ENCODE measurements at places on chromosomes 7 and 10. TPM values are rescaled to one million over a fixed set of nuclear protein-coding genes. Genes with fewer than 3 reads are reported as not detected.

DNA sequence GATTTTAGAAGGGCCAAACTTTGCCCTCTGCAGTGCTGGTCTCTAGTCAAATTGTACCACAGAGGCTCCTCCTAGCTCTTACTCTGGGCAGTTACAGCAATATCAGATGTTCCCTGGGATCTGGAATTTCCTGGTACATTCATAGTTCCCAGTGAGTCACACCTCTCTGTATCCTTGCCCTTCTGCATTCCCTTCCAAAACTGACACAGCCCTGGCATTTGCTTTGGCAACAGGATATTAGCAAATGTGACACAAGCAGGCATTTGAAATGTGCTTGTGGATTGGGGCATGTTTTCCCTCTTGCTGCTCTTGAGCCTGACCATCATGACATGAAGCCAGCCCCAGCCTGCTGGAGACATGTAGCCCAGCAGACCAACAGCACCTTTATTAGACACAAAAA is 284.7 kb upstream of the AKR1E2 start:
- peak; percentile 97 for DNase-seq

GRCh38 chr10:128062881-128063563 is 63.2 kb downstream of the MKI67 start:
- no peak for DNase-seq

- no peak for DNase-seq
Observed at GRCh38 chr10:100749059-100749308, 3.6 kb downstream of the PAX2 start.

DNA sequence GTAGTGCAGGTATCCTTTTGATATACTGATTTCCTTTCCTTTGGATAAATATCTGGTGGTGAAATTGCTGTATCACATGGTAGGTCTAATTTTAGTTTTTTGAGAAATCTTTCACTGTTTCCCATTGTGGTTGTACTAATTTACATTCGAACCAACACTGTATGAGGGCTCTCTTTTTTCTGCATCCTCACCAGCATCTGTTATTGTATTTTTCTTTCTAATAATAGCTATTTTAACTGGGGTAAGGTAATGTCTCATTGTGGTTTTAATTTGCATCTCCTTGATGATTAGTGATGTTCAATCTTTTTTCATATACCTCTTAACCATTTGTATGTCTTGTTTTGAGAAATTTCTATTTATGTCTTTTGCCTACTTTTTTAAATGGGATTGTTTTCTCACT is 335.4 kb upstream of the MTPN start:
- DNase-seq, result no peak

DNA sequence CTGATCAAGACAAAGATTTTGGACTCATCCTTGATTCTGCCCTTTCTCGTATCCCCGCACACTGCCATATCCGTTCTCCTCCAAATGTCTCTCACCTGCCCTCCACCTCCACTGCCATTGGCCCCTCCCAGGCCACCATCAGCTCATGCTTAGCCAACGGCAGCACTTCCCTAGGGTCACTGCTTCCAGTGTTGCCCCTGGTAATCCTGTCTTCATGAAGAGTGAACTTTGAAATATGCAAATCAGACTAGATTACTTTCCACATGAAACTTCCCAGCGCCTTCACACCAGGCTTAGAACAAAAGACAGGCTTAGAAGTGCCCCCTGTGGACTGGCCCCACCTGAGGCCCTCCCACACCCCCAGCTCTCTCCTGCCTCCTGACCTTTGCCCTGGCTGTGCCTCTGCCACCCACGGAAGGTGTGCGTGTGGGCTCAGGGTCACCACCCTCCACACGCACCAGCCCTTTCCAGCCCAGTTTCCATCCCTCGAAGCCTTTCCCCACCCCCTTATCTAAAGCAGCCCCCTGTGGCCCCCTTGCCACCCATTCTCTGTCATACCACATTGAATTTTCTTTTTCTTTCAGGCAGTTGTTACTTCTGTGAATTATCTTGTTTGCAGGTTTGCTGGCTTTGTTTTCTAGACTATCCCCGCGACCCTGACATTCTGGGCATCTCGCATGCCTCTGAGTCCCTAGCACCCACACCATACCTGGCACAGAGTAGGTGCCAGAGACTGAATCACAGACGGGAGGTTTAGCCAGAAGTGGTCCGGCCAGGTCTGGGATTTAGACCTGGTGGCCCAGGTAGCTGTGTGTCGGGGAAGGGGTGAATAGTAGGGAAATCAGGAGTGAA is 26.8 kb upstream of the C10orf53 start:
- DNase-seq, result no peak

GRCh38 chr10:95569368-95569767 is 8.2 kb upstream of the SORBS1 start:
- DNase-seq, result no peak

DNA sequence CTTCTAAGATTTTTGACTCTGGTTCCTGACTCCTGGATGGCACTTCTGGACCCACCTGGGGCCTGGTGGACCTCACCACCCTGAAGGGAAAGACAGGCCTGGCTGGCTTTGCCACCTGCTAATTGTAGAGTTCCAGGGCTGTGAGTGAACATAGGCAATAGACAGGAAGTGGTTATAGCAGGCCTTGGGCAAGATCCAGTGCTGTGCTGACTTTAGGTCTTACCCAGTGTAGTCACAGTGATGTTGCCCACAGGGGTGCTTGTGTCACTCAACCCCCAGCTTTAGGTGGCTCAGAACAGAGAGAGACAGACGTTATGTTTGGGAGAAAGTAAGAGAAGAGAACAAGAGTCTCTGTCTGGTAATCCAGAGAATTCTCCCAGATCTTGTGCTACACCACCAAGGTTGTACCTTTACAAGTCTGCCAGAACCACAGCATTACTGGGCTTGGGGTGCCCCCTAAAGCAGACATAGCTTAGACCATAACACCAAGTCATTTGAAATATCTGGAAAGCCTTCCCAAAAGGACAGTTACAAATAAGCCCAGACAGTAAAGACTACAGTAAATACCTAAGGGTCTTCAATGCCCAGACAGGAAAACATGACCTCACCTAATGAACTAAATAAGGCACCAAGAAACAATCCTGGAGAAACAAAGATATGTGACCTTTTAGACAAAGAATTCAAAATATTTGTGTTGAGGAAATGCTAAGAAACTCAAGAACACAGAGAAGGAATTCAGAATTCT is 303.4 kb downstream of the PCLO start:
- peak; percentile 62 for DNase-seq

GRCh38 chr7:36306222-36306621 is 83.4 kb upstream of the ANLN start:
- DNase-seq, result no peak

GRCh38 chr7:88104732-88105131 is 115.1 kb downstream of the SRI start:
- no peak for DNase-seq

DNA sequence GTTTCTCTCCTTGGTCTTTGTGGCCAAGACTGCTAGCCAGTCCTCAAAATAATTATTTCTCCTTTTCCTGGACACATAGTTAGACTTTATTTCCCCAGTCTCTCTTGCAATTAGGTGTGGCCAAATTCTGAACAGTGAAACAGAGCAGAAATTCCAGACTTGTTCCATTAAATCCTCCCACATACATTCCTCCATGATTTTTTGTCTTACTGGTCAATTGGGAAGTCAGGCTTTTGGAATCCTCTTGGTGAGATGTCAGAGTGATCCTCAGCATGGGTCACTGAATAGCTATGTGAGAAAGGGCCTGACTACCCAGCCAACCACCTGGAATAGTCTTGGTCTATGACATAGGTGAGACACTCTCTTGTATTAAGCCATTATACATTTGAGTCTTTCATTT is 164.2 kb downstream of the DGKI start:
- DNase-seq, result peak; percentile 60

GRCh38 chr10:103246324-103246723 is 637 bp downstream of the RPEL1 start:
- DNase-seq, result no peak

DNA sequence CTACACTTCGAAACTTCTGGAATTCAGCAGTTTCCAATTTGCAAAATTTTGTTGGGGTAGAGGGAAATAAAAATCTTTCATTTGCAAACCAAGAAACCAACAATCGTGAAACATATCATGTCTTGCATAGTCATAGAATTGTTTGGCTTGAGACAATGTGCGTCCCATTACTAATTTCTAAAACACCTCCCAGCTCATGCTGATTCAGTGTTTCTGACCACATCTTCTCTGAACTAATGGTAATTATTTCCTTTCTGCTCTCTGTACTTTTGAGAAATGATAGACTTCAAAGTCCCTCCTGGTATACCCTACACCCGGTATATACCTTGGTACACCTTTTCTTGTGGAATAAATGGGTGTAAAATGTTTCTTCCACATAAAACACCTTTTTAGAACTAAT is 41.8 kb upstream of the TSPAN13 start:
- DNase-seq, result peak; percentile 39

DNA sequence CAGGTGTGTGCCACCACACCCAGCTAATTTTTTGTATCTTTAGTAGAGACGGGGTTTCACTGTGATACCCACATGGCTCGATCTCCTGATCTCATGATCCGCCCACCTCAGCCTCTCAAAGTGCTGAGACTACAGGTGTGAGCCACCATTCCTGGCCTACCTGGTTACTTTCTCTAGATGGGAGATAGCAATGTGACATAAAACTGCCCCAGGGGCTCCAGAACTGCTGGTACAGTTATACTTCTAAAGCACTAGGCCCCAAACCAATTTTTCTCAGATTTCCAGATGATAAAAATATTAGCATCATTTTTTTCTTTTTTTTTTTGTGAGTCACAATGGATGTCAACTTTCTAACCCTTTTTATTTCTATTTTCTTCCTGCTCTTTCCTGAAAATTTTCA is 27.4 kb downstream of the ITGB8 start:
- no peak for DNase-seq

GRCh38 chr7:1994931-1995330 is 237.8 kb downstream of the MAD1L1 start:
- DNase-seq, result no peak

DNA sequence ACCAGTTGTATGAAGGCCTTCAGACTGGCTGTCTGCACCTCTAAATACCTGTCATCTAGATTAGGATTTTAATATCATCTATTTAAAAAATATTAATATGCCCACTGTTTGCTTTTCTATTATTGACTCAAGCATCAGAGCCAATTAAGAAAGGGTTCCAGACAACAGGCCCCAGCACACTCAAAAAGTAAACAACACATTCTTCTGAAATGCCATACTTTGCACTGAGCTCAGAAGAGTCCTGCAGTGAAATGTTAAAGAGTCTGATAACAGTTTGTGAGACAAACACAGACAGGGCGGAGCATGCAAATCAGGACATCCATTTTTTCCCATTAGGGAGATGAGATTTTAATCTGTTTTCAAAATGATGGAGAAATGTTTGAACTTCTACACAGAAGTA is 45.9 kb upstream of the KLF6 start:
- DNase-seq, result no peak

GRCh38 chr7:23358152-23358674 is 59.1 kb downstream of the MALSU1 start:
- no peak for DNase-seq

GRCh38 chr7:5491251-5492019 is 67.8 kb upstream of the TNRC18 start:
- no peak for DNase-seq

GRCh38 chr10:12419262-12419847 is 70.0 kb downstream of the CAMK1D start:
- DNase-seq, result peak; percentile 96

GRCh38 chr10:24007359-24007758 is 201.6 kb upstream of the KIAA1217 start:
- no peak for DNase-seq

DNA sequence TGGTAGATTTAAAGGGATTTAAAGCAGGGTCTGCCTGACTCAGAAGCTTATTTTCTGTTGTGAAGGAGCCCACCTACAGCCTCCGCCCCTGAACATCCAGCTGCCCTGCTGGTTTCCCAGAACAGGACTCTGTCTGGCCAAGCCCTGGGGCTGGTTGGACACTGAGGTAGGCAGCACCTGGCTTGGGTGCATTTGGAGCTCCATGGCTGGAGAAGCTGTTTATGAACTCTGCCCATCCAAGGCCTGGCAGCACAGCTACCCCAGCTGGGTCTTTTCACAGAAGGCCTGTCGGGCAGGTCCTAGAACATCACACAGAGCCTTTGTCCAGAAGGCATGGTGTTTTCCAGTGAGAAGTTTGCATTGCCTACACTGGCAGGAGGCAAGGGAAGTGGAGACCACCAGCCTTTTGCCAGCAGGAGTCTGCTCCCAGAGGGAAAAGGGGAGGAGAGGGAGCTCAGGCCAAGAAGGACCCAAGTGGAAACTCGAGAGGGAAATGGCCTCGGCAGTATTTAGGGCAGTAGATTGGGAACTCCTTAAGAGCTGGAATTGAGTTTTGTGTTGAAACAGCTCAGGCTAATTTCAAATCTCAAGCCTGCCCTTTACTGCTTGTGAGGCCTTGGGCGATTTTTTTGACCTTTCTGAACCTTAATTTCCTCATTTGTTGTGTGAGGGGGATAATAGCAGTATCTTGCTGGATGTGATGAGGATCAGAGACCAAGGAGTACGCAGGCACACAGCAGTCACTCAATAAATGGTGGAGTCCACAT is 12.3 kb upstream of the PDCD4 start:
- DNase-seq, result no peak

- no peak for DNase-seq
Observed at GRCh38 chr7:35253710-35254495, at the start of gene TBX20. TSS of gene TBX20 (minus strand) at chr7:35254100. CDS start at chr7:35253620, 480 bp downstream.

GRCh38 chr7:123367031-123367430 is 167.3 kb upstream of the SLC13A1 start:
- DNase-seq, result no peak

GRCh38 chr7:143068446-143068845 is 16.3 kb downstream of the OR6V1 start:
- DNase-seq, result no peak

- no peak for DNase-seq
Observed at GRCh38 chr7:66535414-66536329, 93.0 kb upstream of the KCTD7 start.

- DNase-seq, result no peak
Observed at GRCh38 chr10:132836832-132837540, 51.0 kb upstream of the NKX6-2 start.

GRCh38 chr7:69411018-69411417 is 187.3 kb upstream of the AUTS2 start:
- no peak for DNase-seq

DNA sequence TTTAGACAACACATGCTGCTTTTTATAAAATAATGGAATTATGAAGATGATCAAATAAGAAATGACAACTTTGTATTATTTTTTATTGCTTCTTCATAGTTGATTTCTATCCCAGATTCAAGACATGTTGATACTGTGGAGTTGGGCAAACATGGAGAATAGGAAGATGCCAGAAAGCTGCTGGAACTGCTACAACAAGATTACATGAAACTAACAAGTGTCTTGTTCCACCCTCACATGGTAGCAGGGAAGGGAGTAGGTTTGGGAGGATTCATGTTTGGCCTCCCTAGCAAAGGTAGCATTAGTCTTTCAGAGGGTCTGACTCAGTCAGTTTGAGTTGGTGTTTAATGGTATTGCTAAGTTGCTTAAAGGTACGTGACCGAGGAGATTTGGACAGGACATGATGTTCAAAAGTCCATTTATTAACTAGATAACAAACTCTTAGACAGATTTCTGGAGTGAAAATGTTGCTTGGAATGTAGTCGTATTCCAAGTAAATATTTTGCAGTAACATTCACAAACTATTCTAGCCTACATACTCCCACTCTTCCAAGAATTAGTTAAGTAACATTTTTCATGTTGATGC is 33.1 kb downstream of the PRR15 start:
- DNase-seq, result no peak

Gene PIK3AP1
- 3.0 TPM for total RNA-seq

Gene SEC61G
- total RNA-seq, result 184 TPM

Gene RBP3
- total RNA-seq, result not detected

Gene LLCFC1
- total RNA-seq, result not detected

Gene EGR2
- not detected for total RNA-seq

Gene INHBA
- 1.7 TPM for total RNA-seq

Gene PAPOLB
- total RNA-seq, result not detected

Gene PRTFDC1
- total RNA-seq, result 0.30 TPM

Gene CUZD1
- total RNA-seq, result 0.47 TPM
